ENCODE measurements at places on chromosomes 5 and 9. TPM values are rescaled to one million over a fixed set of nuclear protein-coding genes. Genes with fewer than 3 reads are reported as not detected.
A peak's percentile ranks its signal among the peaks of the same experiment; 100 is the strongest.

Gene OTULINL
- polyA plus RNA-seq, result 0.23 TPM

Gene ANKRD34B
- polyA plus RNA-seq, result not detected

Gene LRRC26
- polyA plus RNA-seq, result not detected

Gene KIF4B
- not detected for polyA plus RNA-seq

Gene GABRA6
- not detected for polyA plus RNA-seq

Gene TRPM3
- polyA plus RNA-seq, result not detected

DNA sequence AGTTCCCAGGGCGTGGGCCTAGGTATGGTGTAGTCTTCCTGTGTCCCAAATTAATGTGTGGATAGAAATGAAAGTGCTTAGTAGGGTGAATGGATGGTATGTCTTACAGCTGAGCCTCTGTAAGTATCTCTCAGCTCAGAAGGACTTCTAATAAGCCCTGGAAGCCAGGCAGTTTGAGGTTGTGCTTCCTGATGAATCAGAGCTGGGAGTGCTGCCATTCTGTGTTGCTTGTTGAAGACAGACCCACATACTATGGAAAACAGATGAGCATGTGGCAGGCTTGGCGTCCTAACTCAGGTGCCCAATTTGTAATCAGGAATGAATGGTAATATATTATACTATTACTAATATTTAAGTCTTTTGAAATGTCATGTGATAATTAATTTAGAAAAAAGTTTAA is 69.8 kb downstream of the CMYA5 start:
- H3K36me3 ChIP-seq, result no peaks in the 10 kb centered on the region
- H3K4me1 ChIP-seq, result peaks cover 9% of the 10 kb centered on the region

DNA sequence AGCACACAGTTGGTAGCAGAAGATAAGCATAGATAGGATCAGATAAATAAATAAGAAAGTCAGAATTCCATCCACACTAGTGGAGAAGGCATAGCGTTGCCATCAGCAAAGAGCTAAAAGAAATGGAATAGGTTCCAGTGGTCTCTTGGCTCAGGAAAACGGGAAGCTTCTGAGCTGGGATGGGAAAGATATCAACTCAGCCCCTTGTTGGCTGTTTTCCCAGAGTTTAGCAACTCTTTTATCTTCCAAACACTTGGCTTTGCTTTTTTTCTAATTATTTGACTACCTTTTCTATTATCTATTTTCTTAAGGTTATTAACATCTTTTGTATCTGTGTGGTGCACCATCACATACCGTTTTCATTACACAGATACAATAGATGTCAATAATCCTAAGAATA is 445.7 kb upstream of the TRPC7 start:
- H3K4me1 ChIP-seq, result peaks cover 30% of the 10 kb centered on the region
- DNase-seq, result peak; percentile 43
- H3K4me3 ChIP-seq, result no peak overlapping the region
- H3K27ac ChIP-seq, result peak overlapping the region; percentile 55
- no peaks in the 10 kb centered on the region for H3K36me3 ChIP-seq

GRCh38 chr5:82879089-82879488 is 198.1 kb downstream of the TMEM167A start:
- DNase-seq, result no peak
- 0 out of 2 replicates have a peak, but pooled peaks cover 4% of the 10 kb centered on the region for H3K36me3 ChIP-seq
- no peaks in the 10 kb centered on the region for H3K4me1 ChIP-seq
- peaks cover 11% of the 10 kb centered on the region for H3K27me3 ChIP-seq
- H3K4me3 ChIP-seq, result no peak overlapping the region

- no peaks in the 10 kb centered on the region for H3K27me3 ChIP-seq
- H3K4me1 ChIP-seq, result no peaks in the 10 kb centered on the region
- H3K27ac ChIP-seq, result no peak overlapping the region
- no peak overlapping the region for H3K4me3 ChIP-seq
- peak; percentile 1 for DNase-seq
- no peaks in the 10 kb centered on the region for H3K36me3 ChIP-seq
Measured at GRCh38 chr5:82100303-82101077, 128.7 kb downstream of the ATG10 start.

DNA sequence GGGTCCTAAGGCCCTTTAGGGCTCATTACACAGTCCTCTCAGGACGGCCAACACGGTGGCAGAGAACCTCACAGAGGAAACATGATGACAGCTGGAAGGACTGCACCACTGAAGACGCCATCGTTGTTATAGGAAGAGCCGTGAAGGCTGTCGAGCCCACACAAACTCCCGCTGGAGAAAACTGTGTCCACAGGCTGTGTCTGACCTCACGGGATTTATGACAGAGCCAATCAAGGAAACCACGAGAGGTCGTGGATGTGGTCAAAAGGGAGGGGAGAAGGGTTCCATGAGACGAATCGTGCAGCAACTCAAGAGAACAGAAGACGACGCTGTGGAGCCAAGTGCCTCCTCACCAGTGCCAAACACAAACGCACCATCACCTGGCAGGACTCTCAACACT is 12.2 kb downstream of the QSOX2 start:
- H3K27me3 ChIP-seq, result no peaks in the 10 kb centered on the region
- no peak overlapping the region for H3K27ac ChIP-seq
- DNase-seq, result no peak
- no peaks in the 10 kb centered on the region for H3K36me3 ChIP-seq
- H3K4me1 ChIP-seq, result peaks cover 2% of the 10 kb centered on the region

GRCh38 chr5:133453831-133454230 is 158.5 kb downstream of the FSTL4 start:
- H3K27me3 ChIP-seq, result peaks cover 12% of the 10 kb centered on the region
- H3K4me3 ChIP-seq, result no peak overlapping the region
- no peaks in the 10 kb centered on the region for H3K36me3 ChIP-seq
- no peak overlapping the region for H3K27ac ChIP-seq
- DNase-seq, result no peak

- no peak overlapping the region for H3K4me3 ChIP-seq
- H3K36me3 ChIP-seq, result no peaks in the 10 kb centered on the region
- no peaks in the 10 kb centered on the region for H3K27me3 ChIP-seq
- H3K27ac ChIP-seq, result no peak overlapping the region
- no peak for DNase-seq
Measured at GRCh38 chr5:148163345-148163744, 5.0 kb upstream of the SPINK14 start.

- no peaks in the 10 kb centered on the region for H3K27me3 ChIP-seq
- peaks cover 47% of the 10 kb centered on the region for H3K36me3 ChIP-seq
- H3K4me3 ChIP-seq, result 0 out of 2 replicates have a peak overlapping the region, but pooled peaks have one; percentile 5
Measured at GRCh38 chr9:5718296-5719032, 89.6 kb downstream of the RIC1 start.

DNA sequence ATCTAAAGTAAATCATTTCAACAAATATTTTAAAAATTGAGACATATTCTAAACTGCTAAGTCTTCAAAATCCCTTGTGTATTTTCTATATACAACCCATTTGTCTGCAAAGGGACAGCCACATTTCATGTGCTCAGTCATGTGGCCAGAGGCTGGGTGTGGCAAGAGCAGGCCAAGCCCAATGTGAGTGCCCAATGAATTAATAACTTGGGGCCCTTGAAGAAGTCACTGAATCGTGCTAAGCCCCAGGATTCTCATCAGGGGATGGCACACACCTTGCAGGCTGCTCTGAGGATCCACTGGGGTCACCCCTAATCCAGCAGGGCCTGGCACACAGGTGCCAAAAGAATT is 78.2 kb upstream of the SMIM23 start:
- no peak for DNase-seq
- H3K4me3 ChIP-seq, result no peak overlapping the region
- H3K27ac ChIP-seq, result no peak overlapping the region
- H3K36me3 ChIP-seq, result no peaks in the 10 kb centered on the region

DNA sequence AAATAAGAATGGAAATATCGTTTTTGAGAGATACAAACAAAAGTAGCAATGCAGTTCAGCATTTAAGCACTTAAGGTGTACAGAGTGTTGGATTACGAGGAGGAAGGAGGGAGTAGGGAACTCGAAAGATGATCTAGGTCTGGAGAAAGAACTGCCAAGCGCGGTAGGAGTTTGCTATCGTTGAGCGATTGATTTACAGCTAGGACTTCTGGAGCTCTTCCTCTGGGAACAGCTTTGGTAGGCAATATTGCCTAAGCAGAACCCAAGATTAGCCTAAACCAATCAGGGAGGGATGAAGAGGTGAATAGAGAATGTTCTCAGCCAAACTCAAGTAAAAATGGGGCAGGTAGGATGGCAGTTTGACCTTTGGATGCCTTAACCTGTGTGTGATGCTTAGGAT is 965 bp downstream of the CLTA start:
- no peaks in the 10 kb centered on the region for H3K36me3 ChIP-seq
- peak overlapping the region; percentile 66 for H3K27ac ChIP-seq
- H3K27me3 ChIP-seq, result no peaks in the 10 kb centered on the region
- peaks cover 52% of the 10 kb centered on the region for H3K4me1 ChIP-seq
- DNase-seq, result peak; percentile 33
- H3K4me3 ChIP-seq, result peak overlapping the region; percentile 93

DNA sequence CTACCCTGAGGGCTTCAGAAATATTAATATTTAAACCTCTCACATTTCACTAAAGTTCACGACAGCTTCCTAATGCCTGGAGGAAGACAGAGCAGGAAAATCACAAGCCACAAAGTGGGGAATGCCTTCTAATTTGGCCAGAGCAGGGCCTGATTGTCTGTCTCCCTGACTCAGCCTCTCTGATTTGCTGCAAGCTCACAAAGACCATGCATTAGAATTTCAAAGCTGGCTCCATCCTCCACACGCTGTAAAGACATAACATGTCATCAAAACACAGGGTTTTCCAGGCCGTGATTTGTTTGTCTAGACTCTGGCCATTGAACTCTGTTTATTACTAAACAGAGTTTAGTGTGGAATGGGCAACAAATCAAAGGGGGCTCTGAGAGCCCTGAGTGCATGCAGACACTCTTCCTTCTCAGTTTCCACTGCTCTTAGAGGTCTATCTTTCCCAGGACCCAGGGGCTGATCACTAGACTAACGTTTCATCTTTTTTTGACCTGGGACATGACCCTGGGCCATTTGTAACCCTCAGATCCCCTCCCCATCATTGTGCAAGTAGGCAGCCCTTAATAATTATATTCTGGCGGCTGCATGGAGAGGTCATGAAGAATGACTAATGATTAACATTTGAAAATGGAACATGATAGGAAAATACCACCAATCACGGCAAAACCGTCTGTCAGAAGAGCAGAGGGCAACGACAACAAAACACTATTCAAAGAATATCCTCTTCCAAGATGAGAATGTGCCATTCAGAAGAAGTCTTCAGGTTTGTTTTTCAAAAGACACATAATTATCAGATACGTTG is 140.2 kb downstream of the ENC1 start:
- no peaks in the 10 kb centered on the region for H3K4me1 ChIP-seq
- no peak for DNase-seq
- H3K27me3 ChIP-seq, result no peaks in the 10 kb centered on the region

DNA sequence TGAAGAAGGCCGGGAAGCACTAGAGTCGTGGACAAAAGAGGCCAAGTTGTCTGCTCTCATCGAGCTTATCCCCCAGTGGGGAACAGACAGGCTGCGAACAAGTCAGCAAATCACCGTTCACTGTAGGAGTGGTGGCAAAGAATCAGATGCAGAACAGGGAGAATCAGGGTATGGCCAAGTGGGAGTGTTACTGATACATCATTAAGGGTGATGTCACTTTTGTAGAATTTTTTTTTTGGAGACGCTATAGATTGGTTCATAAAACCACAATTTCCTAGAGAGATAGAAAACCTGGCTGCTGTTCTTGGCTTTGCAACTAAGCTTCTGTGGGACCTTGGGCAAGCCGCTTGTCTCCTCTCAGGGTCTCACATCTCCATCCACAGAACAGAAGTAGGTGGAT is 21.3 kb downstream of the SPRY4 start:
- H3K36me3 ChIP-seq, result no peaks in the 10 kb centered on the region
- peaks cover 13% of the 10 kb centered on the region for H3K4me1 ChIP-seq
- peak; percentile 54 for DNase-seq

- no peak overlapping the region for H3K4me3 ChIP-seq
- no peaks in the 10 kb centered on the region for H3K27me3 ChIP-seq
- no peaks in the 10 kb centered on the region for H3K36me3 ChIP-seq
- no peak for DNase-seq
Measured at GRCh38 chr5:173309731-173310130, 18.5 kb downstream of the STC2 start.

DNA sequence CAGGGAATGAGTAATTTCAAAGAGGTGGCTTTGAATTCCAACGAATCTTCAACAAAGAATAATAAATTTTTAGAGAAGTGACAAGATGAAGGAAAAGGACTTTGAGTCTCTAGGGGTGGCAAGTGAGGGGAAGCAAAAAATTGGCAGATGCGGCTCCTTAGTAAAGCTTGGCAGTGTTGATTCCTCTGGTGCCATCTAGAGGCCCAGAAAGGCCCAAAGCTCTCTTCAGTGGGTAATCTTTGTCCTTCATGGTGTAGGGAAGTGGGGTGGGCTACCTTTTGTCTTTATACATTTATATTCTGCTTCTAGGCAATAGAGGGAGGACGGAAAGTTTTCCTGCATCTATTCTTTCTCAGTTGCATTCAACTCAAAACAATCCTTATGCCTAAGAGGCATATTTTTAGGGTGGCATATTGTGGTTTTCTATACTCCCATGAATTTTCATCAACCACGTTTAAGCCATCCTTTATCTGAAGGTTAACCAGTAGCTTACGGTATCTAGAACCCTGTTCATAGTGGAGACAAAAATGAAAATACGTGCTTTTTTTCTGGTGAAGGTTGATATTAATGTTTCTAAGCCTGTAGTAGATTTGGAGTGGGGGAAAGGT is 17.5 kb upstream of the ROPN1L start:
- no peak overlapping the region for H3K27ac ChIP-seq
- peaks cover 14% of the 10 kb centered on the region for H3K4me1 ChIP-seq
- H3K36me3 ChIP-seq, result peaks cover 58% of the 10 kb centered on the region
- no peaks in the 10 kb centered on the region for H3K27me3 ChIP-seq
- no peak overlapping the region for H3K4me3 ChIP-seq
- DNase-seq, result peak; percentile 74

GRCh38 chr9:112279501-112279900 is 53.9 kb downstream of the PTBP3 start:
- no peaks in the 10 kb centered on the region for H3K4me1 ChIP-seq
- no peak for DNase-seq
- no peaks in the 10 kb centered on the region for H3K36me3 ChIP-seq
- H3K27ac ChIP-seq, result no peak overlapping the region
- no peaks in the 10 kb centered on the region for H3K27me3 ChIP-seq

- no peak overlapping the region for H3K27ac ChIP-seq
- H3K27me3 ChIP-seq, result no peaks in the 10 kb centered on the region
- H3K36me3 ChIP-seq, result no peaks in the 10 kb centered on the region
- H3K4me1 ChIP-seq, result peaks cover 21% of the 10 kb centered on the region
- H3K4me3 ChIP-seq, result no peak overlapping the region
- DNase-seq, result no peak
Measured at GRCh38 chr9:94082956-94083355, 1.3 kb upstream of the PTPDC1 start.

GRCh38 chr5:140182803-140183367 is 7.9 kb downstream of the CYSTM1 start:
- H3K36me3 ChIP-seq, result no peaks in the 10 kb centered on the region
- H3K4me3 ChIP-seq, result peak overlapping the region; percentile 23
- DNase-seq, result peak; percentile 84
- peaks cover 22% of the 10 kb centered on the region for H3K4me1 ChIP-seq
- H3K27ac ChIP-seq, result peak overlapping the region; percentile 76
- no peaks in the 10 kb centered on the region for H3K27me3 ChIP-seq

Data from GM23248 (cell line).